ENCODE measurements at places on chromosomes 11 and 22.

DNA sequence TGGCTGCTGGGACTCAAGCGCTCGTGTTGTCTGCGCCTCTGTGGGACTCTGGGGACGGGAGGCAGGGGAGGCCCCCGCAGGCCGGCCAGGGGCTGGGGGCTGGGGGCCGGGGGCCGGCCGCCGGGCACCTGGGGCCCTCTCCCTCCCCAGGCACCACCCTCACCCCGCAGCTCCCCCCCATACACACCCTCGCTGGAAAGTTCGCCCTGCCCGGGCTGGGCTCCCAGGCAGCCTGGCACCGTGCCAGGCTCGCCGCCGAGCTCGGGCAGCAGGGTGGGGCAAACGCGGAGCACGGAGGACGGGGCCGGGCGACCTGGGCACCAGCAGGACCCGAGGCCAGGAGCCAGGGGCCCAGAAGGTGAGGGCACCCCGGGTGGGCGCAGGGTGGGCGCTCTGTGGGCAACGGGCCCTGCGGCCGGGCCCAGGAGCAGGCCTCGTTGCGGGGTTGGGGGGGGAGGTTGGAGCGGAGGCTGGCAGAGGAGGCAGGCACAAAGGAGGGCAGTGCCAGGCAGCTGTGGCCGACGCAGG, 76.7 kb upstream of the WNT7B start:
- DNase-seq, result peak; percentile 89

GRCh38 chr11:130181295-130182272, 22.0 kb downstream of the ST14 start:
- DNase-seq, result no peak

- peak; percentile 59 for DNase-seq
These were observed 146.2 kb upstream of the RASSF10 start for GRCh38 chr11:12862696-12863469.

DNA sequence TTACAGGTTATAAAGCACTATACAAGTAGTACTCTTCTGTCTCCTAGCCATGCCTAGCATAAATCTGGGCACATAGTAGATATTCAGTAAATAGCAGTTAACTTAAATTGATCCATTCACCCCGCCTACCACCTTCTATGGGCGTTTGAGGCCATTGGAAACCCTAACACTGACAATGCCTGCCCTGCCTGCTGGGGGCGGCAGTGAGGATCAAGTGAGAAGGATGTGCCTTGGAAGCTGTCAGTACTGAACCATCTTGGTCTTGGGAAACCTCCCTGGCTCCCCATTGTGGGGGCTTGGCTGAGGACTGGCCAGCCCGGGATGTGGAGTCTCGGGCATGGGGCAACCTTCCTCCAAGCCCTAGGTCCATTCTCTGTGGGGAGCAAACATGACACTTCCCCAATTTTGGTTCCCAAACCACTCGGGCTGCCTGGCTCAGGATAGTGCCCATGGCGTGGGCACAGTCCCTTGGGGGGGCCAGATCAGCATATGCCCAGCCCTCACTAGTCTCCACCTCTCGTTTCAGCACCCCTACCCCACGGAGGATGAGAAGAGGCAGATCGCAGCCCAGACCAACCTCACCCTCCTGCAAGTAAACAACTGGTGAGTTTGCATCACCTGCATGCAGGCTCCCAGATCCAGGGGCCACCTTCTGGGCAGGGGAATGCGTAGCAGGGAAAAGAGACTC, 67.4 kb downstream of the FEZ1 start:
- no peak for DNase-seq

DNA sequence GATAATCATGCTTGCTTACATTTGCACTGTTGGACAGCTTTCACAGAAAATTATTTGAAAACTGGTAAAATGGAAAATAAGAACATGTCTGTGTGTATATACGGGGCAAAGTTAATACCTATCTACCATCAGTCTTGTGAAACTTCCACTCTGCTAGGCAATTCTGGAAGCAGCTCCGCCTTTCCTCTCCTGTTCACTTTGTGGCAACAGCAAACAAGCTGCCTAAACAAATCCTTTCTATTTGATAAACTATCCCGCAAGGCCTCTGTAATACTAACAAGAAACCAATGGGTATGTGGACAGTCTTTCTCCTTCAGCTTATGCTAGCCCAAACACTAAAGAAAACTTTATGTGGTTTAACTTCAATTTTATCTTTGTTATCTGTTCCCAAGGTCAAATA, 39.2 kb upstream of the RAPSN start:
- no peak for DNase-seq

DNA sequence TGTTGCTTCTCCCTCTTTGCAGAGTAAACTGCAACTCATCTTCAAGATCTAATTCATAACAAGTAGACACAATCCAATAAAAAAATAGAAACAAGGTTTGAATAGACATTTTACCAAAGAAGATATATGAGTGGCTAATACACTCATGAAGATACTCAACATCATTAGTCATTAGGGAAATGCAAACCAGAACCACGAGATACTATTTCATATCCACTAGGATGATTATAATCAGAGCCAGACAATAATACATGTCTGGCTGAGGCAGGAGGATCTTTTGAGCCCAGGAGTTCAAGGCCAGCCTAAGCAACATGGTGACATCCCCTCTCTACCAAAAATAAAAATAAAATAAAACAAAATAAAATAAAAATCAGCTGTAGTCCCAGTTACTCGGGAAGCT, 85.0 kb downstream of the ATG16L2 start:
- no peak for DNase-seq

DNA sequence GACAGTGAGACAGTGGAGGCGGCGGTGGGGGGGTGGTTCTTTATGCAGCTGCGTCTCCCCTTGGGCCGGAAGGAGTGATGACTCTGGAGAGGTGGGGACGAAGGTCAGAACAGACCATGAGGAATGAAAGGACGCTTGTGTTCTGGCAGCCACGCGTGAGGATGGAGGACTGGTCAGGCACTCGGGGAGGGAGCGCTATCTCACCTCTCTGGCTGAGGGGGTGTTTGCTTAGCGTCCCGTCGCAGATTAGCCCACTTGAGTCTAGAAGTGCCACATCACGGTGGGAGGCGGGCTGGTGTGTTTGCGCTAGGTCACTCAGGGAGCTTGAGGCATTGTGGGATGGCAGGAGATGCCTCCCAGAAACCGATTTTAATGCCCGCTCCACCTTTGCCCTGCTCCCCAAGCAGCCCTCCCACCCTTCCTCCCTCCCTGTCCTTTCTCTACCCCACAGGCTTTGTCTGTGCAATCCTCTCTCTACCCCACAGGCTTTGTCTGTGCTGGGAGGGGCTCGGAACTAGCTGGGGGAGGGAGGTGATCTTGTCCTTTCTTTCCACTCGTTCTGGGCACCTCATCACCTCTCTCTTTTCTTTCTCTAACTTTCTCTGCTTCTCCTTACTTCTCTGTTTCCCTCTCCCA, 97.8 kb downstream of the PKNOX2 start:
- no peak for DNase-seq

- no peak for DNase-seq
These were observed 2.0 kb upstream of the KCNJ1 start for GRCh38 chr11:128868841-128869671.

DNA sequence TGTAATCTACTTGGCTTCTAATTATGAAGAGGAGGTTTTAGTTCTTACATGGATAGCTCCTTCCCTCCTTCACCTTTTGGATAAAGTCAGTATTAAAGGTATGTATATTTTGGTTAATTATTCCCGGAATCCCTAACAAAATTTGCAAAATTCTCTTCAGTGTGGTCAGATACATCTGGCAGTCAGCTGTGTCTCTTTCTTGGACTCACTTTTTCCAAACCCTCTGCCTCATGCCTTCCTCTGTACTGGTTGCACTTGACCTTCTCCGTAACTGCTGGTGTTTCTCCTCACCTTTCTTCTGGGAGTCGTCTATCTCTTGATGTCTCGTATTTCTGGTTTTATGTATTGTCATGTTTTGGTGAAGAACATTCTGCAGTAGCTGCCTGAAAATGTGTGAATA, 62.5 kb downstream of the PPP6R3 start:
- DNase-seq, result no peak

DNA sequence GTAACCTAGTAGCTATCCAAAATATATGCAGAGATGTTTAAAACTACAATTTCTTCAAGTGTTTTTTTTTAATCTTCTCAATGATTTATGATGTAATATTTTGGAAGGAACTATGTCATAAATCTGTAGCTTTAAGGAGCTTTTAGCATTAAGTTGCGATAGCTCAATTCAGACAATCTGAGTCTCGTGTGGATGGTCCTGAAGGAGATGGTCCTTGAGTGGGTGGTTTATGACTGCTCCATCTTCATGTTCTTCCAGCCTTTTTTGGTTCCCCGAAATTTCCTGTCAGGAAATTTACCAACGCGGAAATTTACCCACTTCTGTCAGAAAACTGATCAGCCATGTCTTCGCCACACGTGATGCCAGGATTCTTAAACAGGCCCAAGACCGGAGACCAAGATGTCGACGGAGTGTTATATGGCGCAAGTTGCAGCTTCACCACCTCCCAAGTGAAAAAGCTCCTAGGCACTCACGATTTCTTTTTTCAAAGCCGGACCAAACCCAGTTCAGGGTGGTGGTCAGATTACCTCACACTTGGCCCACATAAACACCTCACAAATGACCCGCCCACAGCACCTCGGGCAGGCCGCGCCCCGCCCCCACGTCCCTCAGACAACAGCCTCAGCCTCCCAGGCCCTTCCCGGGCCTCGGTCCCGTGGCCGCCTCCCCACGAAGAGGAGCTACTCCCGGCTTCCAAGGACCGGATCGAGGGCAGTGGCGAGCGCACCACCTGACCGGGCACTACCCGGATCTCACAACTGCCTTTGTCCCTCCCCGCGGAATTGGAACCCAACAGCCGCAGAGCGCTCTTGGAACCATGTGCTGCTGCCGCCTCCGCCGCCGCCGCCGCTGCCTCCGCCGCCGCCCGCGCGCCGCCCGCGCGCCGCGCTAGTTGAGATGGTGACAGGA, at the start of gene MORC2:
Gene MORC2 (minus strand): TSS at position 760 of the 909 bp plus-strand sequence. CDS start 885 bp downstream, outside the sequence.
- DNase-seq, result peak; percentile 68

GRCh38 chr22:50138041-50138440, 32.5 kb upstream of the PANX2 start:
- no peak for DNase-seq

Measured in midbrain (tissue), 1 donor.